Stimulated activated naive B cell treated with anti-CD40 and anti-IgM and Interleukin-4, amounts not matched to agents 10 μg/mL and 1 μg/mL and 100 μg/mL, for 72 hours (primary cell): ENCODE measurements at places on chromosomes 6 and 20.

GRCh38 chr20:24977336-24977735 lies 15.2 kb downstream of the APMAP start:
- no peak for DNase-seq

DNA sequence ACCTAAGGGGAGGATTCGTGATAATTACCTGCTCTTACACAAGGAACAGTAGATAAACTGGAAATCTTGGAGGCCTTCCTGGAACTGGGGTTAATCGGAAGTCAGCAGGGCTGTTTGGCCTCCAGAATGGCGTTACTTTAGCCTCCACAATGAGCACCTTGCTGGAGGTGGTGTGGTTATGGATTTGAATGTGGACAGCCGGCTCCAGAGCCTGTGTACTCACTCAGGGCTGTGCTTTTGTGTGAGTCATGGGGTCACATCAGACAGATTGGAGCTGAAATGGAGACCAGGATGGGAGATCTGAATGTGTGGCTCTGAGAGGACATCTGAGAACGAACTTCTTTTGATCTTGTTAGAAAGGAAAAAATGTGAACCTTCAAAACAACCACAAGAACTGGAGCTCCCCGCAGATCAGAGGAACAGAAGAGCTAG lies 30.4 kb downstream of the IGF2R start:
- no peak for DNase-seq

GRCh38 chr6:160810238-160810637 lies 108.2 kb downstream of the PLG start:
- no peak for DNase-seq

- DNase-seq: peak; percentile 57
These were observed 482 bp downstream of the DDR1 start for GRCh38 chr6:30884521-30885480.

DNA sequence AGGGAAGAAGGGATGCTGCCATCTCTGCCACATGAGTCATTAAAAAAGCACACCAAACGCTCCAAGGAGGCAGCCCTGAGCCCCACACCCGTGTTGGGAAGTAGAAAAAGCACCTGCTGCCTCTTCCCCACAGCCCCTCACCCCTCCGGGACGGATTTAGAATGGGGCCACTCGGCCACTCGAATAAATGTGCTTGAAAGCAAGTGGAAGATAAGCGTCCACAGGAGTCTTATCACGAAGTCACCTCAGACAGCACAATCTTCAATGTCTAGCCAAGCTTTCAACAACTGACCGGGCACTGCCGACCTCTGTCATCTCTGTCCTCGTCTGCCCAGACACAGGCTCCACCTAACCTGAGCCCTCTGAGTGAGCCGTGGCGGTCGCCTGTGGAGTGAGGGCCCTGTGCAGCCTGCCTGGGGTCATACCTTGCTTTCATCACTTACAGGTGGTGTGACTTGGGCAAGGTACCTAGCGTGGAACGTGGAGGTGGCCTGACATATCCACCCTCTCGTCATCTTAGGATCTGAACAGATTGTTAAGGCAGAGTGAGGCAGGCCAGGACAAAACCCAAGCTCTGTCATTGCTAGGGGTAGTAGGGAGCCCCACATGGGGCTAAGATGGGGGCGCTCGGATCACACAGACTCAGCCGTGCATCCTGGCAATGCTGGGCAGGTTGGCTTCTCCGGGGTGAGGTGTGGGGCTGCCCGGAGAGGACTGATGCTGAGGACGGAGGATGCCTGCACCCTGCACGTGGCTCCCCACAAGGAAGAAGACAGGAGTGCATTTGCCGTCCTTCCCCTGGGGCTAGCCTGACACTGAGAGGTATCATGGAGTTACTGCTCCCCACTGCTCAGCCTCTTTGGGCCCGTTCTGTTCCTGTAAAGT lies 34.8 kb downstream of the PSMG4 start:
- no peak for DNase-seq

GRCh38 chr6:91299544-91300491 lies 712.9 kb upstream of the MAP3K7 start:
- no peak for DNase-seq

DNA sequence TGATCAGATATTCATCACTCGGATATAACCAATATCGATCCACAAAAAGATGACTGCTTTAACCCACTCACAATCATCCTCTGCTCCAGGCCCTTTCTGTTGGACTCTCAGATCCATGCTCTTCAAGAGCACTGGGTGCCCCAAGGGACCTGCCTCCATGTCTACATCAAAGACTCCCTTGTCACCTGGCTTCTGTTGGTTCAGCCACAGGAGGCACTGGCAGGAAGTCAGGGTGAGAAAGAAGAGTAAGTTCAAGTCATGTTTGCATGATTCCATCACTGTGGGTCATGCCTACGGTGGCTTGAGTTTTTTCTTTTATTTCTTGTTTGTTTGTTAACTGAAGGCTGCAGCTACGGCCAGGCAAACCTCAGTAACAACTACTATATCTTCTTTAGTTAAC lies 243.3 kb downstream of the ADGRG6 start:
- DNase-seq: no peak

- peak; percentile 58 for DNase-seq
These were observed 22.1 kb upstream of the RALGAPA2 start for GRCh38 chr20:20734475-20734948.

DNA sequence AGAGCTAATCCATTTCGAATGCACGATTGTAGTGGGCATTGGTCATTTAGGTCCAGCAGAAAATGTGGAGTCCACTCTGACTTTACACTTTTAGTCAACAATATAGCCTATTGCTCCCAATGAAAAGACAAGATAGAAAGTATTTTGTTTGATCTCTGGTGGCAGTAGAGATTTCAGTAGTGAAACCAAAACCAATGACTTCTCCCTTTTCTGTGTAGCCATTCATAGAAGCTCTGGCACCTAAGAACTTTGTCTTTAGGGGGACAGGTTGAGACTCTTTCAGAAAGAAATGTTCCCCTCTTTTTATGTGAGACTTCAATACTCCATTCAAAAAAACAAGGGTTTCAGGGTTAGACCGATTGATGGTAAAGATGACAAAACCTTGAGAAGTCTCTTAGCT lies 510.8 kb upstream of the POU3F2 start:
- DNase-seq: no peak

- DNase-seq: no peak
These were observed 409.3 kb upstream of the SPTLC3 start for GRCh38 chr20:12599494-12599893.

GRCh38 chr20:23152308-23152892 lies 66.3 kb upstream of the CD93 start:
- no peak for DNase-seq

DNA sequence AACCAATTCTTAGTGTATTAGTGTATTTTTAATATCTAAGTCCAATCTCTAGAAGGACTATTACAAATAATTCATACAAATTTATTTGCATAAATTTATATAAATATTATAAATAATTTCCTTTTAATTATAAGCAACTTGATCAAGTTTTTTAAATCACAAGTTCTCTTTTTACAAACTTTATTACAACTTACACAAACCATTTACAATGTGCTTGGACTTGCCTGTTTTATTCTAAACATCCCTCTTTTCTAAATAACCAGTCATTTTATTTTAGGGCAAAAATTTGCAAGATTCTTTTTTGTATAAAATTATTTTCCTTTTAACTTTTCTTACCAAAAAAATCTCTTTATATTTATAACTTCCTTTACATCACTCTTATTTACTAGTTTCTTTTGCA lies 83.5 kb upstream of the SYNCRIP start:
- DNase-seq: no peak

DNA sequence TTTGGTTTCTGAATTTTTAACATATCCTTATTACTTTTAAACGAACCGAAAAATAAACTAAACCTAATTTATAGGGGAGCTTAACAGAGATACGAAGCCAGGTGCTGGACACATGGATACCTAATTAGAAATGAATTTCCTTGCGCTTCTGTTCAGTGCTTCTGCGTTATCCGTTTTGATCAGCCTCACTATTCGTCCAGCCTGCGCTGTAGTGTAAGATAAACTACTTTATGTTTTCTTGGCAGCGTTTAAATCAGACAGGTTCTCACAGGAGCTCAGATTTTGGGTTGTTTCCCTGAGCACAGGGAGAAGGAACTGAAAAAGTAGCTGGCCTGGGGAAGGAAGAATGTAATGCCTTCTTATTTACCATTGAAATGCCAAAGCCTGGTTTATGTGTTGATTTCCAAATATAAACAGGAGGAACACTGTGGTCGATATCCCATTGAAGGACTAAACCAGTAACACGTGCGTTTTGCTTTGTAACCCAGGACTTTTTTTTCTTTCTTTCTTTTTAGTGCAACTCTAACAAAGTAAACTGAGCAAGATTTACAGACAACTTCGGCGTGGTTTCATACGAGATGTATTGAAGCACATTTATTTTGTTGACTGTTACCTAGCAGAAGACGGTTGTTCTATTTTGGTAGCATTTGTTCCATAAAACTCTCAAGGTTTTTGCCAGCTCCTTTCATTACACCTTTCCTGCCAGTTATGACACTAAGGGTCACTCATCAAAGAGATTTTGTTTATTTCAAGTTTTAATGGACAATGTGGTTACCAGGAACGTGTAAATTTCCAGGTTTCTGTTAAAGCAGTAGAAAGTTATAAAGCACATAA lies 214.8 kb upstream of the HEY2 start:
- DNase-seq: no peak

GRCh38 chr6:138656364-138657064 lies 117.1 kb upstream of the CCDC28A start:
- no peak for DNase-seq

DNA sequence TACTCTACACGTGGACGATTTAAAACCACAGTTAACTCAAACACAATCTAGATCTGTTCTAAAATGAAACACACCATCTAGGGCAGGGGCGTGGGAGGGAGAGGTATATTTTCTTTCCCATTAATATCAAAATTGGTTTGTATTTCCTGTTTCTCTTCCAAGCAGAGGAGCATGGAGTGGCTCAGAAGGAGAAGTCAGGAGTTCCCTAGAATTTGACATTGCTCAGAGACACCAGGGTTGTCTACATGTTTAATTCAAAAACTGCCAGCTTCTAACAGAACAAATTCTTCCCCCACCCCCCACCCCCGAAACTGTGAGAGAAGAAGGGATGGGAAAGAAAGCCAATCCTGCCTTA lies 2.3 kb downstream of the PREX1 start:
- no peak for DNase-seq

DNA sequence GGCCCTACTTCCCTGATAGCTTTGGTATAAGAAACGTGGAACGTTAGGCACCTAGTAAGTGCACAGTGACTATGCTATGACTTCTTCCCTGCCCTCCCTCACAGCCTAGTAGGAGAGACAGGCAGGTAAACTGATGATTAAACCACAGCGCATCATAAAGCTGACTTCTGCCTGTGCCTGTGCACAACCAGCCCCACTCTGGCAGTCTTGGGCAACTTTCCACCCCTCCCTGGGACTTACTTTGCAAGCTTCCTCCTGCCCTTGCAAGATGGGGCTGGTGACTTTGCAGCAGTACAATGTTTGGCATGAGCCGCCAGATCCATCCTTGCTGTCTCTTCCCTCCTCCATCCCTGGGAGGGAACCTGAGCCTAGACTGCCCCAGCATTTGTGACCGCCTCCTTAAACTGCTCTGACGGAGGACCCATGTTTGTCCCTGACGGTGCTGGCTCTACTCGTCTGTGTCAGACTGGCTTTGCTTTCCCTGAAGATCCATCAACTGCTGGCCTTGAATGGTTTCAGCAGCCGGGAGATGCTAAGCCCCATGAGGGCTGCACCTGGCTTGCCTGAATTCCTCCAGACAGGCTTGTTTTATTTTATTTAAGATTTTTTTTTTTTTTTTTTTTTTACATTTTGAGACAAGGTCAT lies 36.1 kb downstream of the EFCAB8 start:
- DNase-seq: no peak

GRCh38 chr6:107714104-107714503 lies 110.0 kb downstream of the SCML4 start:
- no peak for DNase-seq

- DNase-seq: no peak
These were observed 373.2 kb downstream of the CDH4 start for GRCh38 chr20:61625246-61625645.

DNA sequence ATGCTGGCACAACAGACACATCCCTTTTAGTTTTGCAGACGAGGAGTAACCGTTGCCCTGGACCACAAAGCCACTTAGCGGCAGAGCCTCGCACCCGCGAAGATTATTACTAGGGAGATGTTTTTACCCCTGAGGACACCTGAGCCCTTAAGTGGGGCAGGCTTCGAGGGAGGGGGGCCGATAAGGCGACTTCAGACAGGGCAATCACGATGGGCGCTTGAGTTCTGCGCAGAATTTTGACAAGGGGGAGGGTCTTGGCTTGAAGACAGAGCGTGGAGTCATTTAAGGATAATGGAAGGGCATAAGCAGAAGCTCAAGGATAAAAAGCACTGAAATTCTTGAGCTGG lies 650 bp upstream of the TTK start:
- DNase-seq: peak; percentile 12

GRCh38 chr6:118952683-118953082 lies 17.7 kb upstream of the MCM9 start:
- DNase-seq: no peak

DNA sequence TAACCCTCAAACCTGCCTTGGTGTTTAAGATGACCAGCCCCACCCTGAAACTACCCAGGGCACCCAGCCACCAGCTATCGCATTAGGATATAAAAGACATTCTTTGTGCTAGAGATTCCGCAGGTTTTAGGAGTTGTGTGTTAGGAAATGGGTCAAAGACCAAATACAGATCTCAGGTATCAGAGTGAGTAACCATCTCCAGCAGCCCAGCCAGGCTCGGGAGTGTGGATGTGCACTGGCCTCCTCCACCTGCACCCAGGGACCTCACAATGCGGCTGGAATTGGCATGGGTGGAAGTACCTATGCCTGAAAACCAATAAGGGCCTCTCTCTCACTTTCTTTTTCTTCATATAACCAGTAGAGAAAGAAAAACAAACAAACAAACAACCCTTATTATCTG lies 51.1 kb upstream of the CST7 start:
- no peak for DNase-seq

GRCh38 chr6:42987533-42988451 lies 3.4 kb downstream of the PPP2R5D start:
- no peak for DNase-seq

DNA sequence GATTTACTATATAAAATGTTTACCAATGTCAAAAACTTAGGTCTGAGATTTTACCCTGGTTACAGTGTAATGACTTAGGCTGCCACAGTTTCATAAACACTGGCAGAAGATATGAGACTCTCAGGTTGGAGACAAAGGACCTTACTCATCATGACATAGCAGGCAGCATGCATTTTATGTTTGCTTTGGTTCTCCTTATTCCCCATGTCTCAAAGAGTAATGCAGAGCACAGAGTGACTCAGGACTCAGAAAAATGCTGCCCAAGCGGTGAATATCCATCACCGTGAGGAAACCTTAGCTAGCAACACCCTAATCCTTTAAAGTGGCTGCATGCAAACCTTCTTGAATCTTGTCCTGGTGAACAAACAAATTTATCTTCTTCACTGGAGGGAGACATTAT lies 112.1 kb upstream of the EYS start:
- DNase-seq: no peak
